ENCODE measurements at places on chromosomes 5 and 9.
A peak's percentile ranks its signal among the peaks of the same experiment; 100 is the strongest.

DNA sequence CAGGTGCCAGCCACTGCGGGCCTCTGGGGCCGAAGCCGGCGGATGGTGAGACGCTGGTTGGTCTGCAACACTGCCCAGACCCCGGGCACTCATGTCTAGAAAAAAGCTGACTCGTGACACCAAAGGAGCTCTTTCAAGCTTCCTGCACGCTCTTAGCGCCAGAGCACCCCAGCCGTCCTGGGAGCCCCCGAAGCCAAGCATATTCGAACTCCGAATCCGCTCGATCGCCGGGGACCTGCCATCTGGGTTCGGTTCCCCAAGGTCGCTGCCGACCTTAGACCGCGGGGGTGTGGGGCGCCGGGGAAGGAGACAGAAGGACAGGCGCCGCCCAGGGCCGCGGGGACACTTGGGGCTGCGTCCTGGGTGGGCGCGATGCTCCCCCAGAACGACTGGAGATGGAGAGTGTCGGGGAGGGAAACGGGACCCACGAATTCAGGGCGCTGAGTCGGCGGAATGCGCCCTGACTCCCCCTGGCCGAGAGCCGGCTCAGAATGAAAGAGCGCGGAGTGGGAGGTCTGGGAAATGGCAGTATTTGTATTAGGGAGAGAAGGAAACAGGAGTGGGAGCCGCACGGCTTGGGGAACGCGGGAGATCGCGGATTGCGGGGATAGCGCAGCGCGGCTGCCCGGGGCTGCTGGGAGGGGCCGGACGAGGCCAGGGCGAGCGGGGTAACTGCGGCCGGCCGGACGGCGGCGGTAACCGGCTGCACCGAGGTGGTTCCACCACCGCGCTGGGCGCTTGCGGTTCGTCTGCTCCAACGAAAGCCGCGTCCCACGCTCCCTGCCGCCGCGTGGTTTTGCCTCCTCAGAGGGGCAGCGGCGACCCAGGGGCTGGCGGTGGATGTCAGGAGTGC is 20.1 kb upstream of the MARCHF6 start:
- peak; percentile 24 for DNase-seq

DNA sequence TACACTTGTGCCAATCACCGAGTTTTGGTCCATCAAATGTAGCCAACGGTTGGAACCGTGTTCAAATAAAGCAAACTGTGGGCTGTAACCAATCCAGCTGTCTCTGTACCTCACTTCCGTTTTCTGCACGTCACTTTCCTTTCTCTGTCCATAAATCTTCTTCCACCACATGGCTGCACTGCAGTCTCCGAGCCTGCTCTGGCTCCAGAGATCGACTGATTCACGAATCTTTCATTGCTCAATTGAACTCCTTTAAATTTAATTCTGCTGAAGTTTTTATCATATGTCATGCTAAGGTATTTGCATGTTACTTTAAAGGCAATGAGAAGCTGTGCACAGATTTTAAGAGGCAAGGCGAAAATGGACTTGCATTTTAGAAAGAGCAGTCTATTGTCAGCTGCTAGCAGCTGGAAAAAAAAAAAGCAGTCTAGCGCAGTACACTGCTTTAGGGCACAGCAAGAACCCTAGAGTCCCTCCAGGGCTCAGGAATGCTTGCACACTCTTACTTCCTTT is 13.2 kb downstream of the TTC39B start:
- DNase-seq, result no peak

- no peak for DNase-seq
These were observed 3.5 kb upstream of the SLC34A1 start for GRCh38 chr5:177380805-177381126.

DNA sequence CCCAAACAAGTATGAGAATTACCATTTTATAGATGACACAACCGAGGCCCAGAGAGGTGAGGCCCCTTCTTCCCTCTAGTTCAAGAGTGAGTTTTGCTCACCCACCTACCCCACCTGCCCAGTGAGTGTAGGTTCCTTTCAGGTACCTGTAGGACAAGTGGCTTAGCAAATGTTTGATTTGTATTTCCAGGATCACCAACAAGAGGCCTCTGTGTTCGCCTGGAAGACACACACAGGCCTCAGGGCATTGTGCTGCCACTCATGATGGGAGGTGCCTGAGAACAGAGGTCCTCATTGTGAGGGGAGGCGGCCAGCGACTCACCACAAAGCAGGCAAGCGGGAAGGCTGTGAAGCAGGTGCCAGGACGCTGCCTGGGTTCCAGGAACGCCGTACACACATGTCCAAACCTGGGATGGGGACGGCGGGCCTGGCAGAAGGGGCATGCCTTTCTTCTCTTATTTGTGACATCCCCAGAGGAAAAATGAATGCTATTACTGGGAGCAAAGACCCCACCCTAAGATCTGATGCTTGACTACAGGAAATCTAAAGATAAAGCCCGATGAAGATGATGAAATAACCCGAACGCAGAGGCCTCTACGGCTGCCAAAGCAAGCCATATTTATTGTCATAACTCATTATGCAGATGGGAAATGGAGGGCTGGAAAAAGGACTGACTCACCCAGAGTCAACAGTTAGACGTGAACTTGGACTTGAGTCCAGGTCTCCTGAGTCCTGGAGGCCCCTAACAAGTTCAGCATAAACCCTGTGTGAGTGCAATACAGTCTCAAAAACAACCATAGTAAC is 60.2 kb upstream of the SLC25A51 start:
- DNase-seq, result peak; percentile 88

DNA sequence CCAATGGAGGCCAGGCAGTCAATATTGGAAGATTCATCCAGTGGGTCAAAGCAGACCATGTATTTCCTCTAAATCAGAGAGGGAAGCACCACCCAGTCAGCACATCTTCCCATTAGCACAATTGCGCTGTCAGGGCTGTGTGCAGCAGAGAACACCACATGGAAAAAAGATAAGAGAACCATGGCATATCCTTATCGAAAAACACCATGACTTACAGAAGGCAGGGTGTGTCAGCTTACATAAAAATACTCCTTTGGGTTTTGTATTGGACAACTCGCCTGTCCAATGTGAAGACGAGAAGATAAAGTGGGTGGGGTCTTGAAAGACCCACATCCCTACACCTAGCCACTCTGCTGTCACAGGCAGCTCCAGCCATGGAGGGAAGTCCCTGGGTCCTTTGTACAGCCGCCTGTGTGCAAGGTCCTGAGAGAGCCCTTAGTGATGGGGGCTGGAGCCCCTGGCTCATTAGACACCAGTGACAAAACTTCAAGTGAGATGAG is 71.9 kb upstream of the SPATA31E1 start:
- no peak for DNase-seq

DNA sequence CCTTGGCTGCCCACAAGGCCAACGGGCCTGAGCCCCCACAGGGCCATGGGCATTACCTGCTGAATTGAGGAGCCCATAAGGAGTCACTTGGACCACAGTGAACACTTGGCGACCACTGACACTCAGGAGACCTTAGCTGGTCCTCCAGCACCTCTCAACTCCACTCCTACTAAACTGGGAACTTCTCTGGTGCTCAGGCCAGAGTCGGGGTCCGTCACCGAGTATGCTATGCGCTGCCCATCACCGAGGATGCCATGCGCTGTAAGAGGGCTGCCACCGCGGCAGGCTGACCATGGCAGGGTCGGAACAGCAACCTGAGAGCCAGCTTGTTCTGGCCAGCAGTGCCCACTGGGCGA is 600 bp upstream of the SQSTM1 start:
- DNase-seq, result no peak

DNA sequence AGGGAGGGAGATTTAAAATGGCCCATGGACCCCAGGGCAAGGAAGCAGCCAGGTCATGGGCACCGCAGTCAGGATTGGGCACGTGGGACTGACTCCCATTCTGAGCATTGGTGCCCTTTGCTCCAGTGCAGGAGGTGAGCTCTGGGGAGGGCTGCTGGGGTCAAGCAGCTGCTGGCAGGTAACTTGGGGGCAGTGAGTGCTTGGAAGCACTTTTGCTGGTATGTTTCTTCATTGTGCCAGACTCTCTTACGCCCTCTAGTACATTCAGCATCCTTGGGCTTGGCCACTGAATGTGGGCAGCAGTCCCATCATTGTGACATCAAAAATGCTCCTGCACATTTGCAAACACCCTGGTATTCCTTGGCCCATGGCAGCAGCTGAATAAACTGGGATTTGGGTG is 32.7 kb downstream of the PRRC2B start:
- DNase-seq, result no peak

DNA sequence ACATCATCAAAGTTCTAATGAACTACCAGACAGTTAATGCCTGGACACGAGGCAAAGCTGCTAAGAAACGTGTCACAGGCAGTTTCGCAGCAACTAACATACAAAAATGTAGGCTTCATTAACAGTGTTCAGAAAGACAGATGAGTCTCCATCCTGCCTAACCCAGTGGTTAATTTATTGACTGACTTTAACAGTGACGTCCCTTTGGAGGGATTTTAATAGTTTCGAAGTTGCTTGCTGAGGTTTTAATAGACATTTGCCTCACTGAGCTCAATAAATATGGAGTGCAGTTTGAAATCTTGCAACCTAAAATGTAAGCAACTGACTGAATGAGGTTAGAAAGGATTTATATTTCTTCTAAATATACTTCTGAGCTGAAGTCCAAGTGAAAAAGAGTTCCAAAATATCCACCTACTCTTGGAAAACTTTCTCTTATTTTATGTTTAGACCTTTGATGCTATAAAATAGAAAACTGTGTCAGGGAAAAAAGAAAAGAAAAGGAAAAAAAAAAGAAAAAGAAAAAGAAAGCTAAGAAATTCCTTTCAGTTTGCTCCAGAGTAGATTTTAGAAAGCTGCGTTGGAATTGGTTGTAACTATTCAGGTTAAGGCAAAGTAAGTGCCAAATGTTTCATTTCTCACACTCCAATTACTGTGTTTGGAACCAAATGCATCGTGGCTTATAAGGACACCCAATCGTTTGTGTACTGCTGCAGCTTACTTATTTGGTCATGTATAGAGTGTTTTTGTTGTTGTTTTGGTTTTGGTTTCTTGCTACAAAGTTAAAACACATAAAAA is 2016.6 kb downstream of the MAT2B start:
- DNase-seq, result no peak

DNA sequence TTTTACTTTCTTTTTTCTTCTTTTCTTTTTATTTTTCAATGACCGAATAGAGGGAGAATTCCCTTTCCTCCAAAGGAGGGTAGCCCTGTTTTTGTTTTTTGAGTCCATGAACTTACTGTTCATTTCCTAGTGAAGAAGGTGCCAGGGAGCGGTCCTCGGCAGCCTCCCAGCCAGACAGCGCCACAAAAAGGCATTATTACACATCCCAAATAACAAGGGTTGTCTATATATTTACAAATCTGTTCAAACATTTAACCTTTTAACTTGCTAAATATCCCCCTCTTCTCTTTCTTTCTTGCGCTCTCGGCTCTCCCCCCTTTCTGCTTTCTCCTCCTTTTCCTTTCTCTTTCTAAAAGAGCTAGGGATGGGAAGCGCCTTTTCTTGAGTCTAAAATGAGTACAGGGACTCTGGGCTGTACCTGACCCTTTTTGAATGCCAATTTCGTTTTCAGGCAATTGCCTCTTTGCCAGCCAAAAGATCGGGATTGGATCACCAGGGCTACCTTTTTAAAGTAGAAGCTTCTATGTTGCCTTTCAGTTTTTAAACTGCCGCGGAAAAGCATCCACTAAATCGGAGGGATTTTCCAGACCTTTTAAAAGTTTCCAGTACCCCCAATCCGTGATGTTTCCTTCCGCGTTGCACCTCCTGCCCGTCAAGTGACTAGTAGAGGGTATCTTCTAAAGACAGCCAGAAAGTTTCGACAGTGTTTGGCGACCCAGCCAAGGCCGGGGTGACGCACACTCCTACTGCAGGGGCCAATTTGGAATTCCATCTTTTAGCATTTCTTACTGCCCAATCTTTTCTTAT is 125.6 kb downstream of the TMEM161B start:
- DNase-seq, result no peak

GRCh38 chr5:167284222-167284890 is 1007.1 kb upstream of the WWC1 start:
- no peak for DNase-seq

DNA sequence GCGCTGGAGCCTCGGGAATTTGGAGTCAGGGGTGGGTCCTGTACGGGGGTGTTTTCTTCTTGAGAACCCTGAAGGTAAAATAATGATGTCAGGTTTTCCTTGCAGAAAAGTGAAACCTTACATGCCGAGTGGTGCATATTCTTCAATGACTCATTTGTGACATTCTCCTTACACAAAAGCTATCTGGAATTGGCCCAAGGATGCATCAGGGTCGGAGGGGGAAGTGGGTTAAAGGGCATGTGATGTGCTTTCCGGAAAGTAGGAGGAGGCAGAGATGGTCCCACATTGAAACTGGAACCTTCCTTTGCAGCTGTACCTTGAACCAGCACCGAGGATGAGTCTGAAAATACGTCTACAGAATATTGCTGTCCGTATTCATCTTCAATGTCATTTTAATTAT is 411.2 kb upstream of the IRX4 start:
- DNase-seq, result no peak

GRCh38 chr5:167355346-167355745 is 936.1 kb upstream of the WWC1 start:
- peak; percentile 30 for DNase-seq

GRCh38 chr9:89407070-89407469 is 88.8 kb downstream of the SECISBP2 start:
- DNase-seq, result no peak

- no peak for DNase-seq
These were observed 112.5 kb downstream of the HMHB1 start for GRCh38 chr5:143924311-143924978.

- no peak for DNase-seq
These were observed 32.0 kb downstream of the FGF18 start for GRCh38 chr5:171451421-171451820.

DNA sequence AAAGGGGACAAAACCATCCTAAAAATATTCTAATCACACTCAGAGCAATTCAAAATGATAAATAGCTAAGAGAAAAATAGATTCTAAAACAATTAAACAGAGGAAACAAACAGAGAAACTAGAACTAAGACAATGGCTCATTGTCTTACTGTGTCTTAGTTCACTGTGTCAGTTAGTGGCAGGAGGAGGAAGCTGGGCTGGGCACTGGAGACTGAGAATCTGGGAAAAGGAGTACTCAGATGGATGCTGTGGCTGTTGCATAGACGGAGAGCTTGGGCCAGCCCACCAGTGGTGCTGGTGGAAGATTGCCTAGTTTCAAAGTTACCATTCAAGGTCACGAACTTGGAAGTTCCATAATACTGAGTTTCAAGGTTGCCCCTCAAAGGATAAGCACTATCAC is 94.7 kb upstream of the IFNK start:
- DNase-seq, result no peak
